ENCODE measurements at places on chromosomes 7 and 10. TPM values are rescaled to one million over a fixed set of nuclear protein-coding genes. Genes with fewer than 3 reads are reported as not detected.

The KCNH2 gene
- total RNA-seq: 11.1 TPM

The PPP1R17 gene
- 0.09 TPM for total RNA-seq

The ELFN1 gene
- total RNA-seq: 13.6 TPM

The CCDC146 gene
- total RNA-seq: 6.1 TPM

The CHRM2 gene
- total RNA-seq: not detected

The RINT1 gene
- total RNA-seq: 9.0 TPM

The GNAI1 gene
- total RNA-seq: 91.3 TPM

The CRHR2 gene
- total RNA-seq: 0.19 TPM

The MYL10 gene
- not detected for total RNA-seq

The EVX1 gene
- not detected for total RNA-seq

The CPA2 gene
- total RNA-seq: 0.65 TPM

The SEC23IP gene
- 23.4 TPM for total RNA-seq

The UTF1 gene
- total RNA-seq: not detected

The SAMD9 gene
- not detected for total RNA-seq

The BHLHA15 gene
- total RNA-seq: 4.8 TPM

The ATG9B gene
- total RNA-seq: 1.8 TPM

The PTCD1 gene
- 8.3 TPM for total RNA-seq

The OR2A7 gene
- total RNA-seq: 0.15 TPM

The GET4 gene
- 35.7 TPM for total RNA-seq

The AMPH gene
- total RNA-seq: 22.8 TPM

The PON3 gene
- total RNA-seq: not detected

The CALHM1 gene
- total RNA-seq: 0.06 TPM

The VAX1 gene
- not detected for total RNA-seq

The PRSS37 gene
- not detected for total RNA-seq

The GIMAP4 gene
- total RNA-seq: not detected

Measured in neural progenitor cell (in vitro differentiated cells).